ENCODE measurements at places on chromosomes 3 and 15.

GRCh38 chr15:95169541-95170459 lies 938.4 kb downstream of the MCTP2 start:
- DNase-seq: peak; percentile 68

GRCh38 chr3:9153904-9154619 lies 95.4 kb downstream of the SRGAP3 start:
- DNase-seq: peak; percentile 89

DNA sequence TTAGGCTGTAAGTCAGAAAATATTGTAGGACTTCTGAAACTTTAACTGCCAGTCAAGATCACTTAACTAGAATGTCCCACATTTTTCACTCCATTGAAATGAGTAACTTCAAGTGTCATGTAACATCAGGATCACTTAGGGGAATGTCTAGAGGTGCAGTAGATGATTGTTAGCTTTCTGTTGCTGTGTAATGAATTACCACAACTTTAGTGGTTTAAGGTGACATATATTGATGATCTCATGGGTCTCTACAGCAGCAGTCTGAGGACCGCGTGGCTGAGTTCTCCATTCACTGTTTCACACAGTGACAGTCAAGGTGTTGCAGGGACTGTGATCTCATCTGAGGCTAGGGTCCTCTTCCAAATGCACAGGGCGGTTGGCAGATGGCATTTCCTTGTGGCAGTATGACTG lies 82.7 kb downstream of the SLC25A26 start:
- DNase-seq: no peak

GRCh38 chr15:56943403-56943802 lies 25.0 kb downstream of the TCF12 start:
- no peak for DNase-seq

- DNase-seq: peak; percentile 20
Measured at GRCh38 chr3:42906848-42907183, 874 bp downstream of the ZNF662 start.

GRCh38 chr15:53611145-53611920 lies 148.1 kb downstream of the WDR72 start:
- no peak for DNase-seq

- DNase-seq: no peak
Measured at GRCh38 chr3:134201201-134202130, 49.2 kb downstream of the RYK start.

DNA sequence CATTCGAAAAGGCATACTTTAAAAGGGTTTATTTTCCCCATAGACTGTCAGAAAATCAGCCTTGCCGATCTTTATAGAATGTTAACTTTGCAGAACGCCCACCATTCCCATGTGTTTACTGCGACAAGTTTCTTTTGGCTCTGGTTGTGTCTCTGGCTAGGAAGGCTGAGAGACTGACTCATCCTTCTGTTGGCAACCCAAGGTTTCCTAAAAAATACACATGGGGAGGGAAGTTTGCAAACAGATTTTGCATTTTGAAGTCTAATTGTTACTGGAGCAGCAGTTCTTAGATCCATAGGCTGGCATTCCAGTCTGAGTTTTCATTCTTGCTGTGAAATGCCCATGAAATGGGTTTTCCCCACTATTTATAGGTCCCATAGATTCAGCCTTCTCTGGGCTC lies 37.9 kb upstream of the MINAR1 start:
- DNase-seq: peak; percentile 16

- DNase-seq: peak; percentile 41
Measured at GRCh38 chr3:27571345-27571744, 87.2 kb upstream of the SLC4A7 start.

- peak; percentile 75 for DNase-seq
Measured at GRCh38 chr15:78457101-78457500, 19.1 kb downstream of the IREB2 start.

GRCh38 chr3:43316783-43317460 lies 30.6 kb downstream of the SNRK start:
- no peak for DNase-seq

- no peak for DNase-seq
Measured at GRCh38 chr15:100714749-100715342, 112.5 kb downstream of the ASB7 start.

GRCh38 chr3:52925405-52926313 lies 28.3 kb upstream of the STIMATE start:
- DNase-seq: no peak

DNA sequence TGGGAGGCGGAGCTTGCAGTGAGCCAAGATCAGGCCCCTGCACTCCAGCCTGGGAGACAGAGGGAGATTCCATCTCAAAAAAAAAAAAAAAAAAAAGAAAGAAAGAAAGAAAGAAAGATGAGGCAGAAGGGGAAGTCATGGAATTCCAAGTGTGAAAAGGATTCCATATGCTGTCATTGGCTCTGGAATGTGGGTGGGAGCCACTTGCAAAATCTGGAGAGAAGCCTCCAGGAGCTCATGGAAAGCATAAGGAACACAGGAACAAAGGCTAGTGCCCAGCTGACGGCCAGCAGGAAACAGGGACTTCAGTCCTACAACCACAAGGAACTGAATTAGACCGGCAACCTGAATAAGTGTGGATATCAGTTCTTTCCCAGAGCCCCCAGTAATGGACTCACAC lies 12.5 kb upstream of the TRAK1 start:
- DNase-seq: no peak

DNA sequence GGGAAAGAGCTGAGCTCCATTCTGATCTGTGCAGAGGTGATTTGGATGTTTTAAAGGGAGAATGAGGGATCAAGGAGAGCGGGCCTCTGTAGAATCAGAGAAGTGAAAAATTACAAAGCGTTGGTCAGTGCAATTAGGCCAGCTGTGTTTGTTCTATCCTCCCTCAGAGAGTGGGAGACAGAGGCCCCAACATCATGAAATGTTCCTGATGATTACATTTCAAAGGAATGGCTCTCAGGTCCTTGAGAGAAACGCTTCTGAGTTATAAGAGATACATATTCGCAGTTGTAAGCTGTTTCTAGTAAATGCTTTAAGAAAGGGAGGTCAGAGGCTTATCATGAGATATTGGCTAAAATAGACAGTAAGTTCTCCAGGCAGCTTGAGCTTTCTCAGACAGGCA lies 15.7 kb upstream of the CAND2 start:
- DNase-seq: no peak

DNA sequence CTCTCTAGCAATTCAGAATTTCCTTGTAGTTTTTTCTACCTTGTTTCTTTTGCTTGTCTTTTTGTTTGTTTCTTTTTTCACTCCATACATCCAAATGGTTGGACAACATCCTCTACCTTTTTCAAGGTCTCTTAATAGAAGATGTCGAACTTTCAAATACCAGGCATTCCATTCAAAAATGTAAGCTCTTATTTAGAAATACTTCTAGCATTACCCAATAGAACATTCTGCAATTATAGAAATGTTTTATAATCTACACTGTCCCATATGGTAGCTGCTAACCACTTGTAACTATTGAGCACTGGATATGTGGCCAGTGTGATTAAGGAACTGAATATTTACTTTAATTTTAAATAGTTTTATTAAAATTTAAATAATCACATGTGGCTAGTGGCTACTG lies 196.2 kb upstream of the MRPL3 start:
- no peak for DNase-seq

GRCh38 chr3:71695000-71695482 lies 30.2 kb downstream of the EIF4E3 start:
- peak; percentile 13 for DNase-seq

DNA sequence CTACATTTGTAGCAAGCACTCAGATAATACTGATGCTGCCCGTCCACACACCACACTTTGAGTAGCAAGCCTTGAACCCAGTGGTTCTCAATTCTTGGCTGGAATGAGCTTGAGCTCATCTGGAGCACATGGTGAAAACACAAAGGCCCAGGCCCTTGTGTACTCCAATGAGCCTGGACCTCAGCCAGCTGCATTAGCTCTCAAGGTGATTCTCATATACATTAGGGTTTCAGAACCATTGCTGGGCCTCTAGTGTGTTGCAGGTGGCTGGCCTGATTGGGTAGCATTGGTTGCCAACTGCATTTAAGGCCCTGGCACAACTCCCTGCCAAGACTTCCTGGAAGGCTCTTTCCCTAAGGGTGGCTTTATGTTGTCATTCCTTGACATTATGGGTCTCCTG lies 23.4 kb upstream of the ZFAND6 start:
- peak; percentile 22 for DNase-seq

GRCh38 chr3:67655364-67656121 lies 1.1 kb upstream of the SUCLG2 start:
- DNase-seq: no peak

- no peak for DNase-seq
Measured at GRCh38 chr3:100486808-100487207, 5.6 kb upstream of the TMEM45A start.

DNA sequence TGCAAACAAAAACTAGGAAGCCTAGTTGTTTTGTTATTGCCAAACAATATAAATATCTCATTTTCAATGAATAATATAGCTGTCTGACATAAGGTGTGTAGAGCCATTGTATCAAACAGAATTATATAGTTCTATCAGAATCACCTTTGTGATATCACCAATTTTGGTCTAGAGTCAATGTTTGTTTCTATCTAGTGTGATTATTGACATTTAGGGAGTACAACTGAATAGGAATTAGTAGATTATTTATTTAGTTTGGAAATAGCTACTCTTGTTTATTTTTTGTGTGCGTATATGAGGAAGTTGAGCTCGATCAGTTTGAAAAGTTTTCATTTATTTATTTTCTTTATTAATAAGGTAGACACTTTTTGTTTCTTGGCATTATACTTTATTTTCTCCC lies 389.7 kb downstream of the NAALADL2 start:
- no peak for DNase-seq

- no peak for DNase-seq
Measured at GRCh38 chr3:102530415-102531181, 95.8 kb downstream of the ZPLD1 start.

- no peak for DNase-seq
Measured at GRCh38 chr15:82871358-82871757, 61.9 kb downstream of the WHAMM start.

GRCh38 chr3:50486219-50486888 lies 17.1 kb downstream of the CACNA2D2 start:
- no peak for DNase-seq

- no peak for DNase-seq
Measured at GRCh38 chr3:45434996-45435395, 46.6 kb downstream of the LARS2 start.

- DNase-seq: no peak
Measured at GRCh38 chr15:58467722-58468423, 36.1 kb downstream of the LIPC start.

DNA sequence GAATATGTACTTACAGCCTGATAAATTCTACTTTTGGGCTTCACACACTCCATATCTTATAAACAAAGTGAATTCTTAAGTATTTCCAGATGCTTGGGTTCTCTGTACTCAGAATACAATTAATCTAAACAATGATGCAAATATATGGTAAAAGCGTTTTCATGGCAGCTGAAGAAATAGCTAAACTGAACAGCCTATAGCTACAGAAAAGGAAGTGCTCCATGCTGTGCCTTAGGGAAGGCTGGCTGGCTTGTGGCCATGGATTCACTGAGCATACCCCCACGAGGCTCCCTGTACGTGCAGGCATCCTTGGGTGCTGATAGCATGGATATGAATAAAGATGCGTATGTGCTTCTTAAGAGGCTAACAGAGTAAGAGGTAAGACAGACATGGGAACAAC lies 264.0 kb downstream of the KLF13 start:
- DNase-seq: peak; percentile 14

DNA sequence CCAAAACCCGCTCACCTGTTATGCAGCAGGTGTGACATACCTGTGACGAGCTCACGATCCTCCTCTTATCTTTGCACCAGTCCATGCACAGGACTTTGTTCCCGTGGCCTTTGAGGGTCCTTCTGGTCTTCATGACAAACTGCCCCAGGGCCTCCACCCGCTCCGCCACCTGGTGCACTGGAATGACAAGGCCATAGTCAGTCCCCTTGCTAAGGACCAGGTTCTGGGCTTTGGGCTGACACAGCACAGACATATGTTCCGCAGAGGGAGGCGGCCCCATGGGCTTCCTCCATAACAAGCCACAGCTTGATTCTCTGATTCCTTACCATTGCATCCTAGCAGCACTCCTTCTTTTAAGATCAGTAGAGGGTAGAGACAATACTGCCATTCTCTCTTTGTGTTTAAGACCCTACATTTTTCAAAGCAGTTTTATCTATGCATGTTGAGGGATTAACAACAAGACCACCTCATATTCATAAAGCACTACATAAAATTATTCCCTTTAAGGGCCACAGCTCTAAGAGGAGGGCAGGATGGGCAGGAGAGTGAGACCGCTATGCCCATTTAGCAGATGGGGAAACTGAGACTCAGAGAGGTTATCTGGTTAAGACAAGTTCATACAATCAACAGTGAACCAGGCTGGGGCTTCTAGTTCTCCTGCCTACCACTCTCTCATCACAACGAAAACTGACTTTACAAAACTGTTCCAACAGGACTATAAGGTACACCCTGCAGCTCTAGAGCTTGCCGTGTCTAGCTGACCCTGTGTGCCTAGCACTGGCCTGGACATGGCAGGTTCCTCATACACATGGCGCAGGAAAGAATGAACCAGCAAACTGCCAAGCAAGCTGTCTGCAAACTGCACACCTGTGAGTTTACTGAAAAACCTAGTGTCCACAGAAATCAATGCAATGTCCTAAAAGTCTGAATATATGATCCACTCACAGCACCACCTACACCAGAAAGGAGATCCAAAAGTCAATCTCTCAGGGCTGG lies 37.0 kb downstream of the GNB5 start:
- no peak for DNase-seq

- DNase-seq: no peak
Measured at GRCh38 chr3:61901986-61902385, 340.6 kb downstream of the PTPRG start.

DNA sequence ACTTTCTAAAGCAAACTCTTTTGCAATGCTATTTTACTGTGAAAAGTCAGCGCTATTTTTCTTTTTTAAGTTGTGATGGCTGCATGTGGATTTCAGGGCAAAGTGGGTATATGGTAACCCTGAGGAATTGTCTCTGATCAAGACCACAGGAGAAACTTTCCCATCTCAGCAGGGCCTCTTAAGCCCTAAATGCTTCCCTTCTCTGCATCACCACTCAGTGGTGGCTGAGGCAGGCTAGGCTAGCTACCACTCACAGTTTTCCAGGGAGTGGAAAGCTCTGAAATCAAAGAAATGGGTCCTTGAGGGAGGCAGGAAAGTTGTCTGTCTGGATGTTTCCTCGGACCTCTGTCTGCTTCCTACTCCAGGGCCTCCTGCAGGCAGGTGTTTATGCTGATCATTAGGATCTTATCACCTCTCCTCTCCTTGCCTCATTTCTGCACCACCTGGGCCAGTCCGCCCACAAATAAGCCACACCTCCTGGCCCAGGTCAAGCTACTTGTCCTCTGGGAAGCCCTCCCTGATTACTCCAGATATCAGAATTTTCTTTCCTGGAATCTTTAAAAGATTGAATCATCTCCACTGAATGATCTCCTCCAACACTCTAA lies 37.0 kb downstream of the CEMIP start:
- DNase-seq: no peak

- DNase-seq: no peak
Measured at GRCh38 chr15:96184297-96184696, 146.2 kb upstream of the NR2F2 start.

DNA sequence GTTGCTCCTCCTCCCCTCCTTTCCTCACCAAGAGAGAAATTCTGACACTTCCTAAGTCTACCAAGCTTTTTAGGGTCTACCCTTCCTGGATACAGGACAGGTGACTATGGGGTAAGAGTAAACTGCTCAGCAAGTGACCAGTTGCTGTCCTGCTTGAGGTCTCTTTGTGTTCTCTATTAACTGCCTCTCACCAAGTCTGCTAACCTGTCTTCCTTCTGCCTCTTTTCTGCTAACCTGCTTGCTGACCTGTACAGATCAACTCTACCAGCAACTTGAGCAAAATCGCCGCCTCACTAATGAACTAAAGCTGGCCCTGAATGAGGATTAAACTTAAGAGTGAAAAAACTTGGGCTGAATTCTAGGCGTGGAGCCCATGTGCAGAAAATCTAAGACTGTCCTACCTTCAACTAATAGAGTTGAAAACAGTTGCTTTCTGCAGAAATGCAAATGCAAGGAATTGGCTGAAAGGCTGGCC lies 27.1 kb downstream of the TPM1 start:
- DNase-seq: no peak
